ENCODE measurements at places on chromosomes 16 and 17.

DNA sequence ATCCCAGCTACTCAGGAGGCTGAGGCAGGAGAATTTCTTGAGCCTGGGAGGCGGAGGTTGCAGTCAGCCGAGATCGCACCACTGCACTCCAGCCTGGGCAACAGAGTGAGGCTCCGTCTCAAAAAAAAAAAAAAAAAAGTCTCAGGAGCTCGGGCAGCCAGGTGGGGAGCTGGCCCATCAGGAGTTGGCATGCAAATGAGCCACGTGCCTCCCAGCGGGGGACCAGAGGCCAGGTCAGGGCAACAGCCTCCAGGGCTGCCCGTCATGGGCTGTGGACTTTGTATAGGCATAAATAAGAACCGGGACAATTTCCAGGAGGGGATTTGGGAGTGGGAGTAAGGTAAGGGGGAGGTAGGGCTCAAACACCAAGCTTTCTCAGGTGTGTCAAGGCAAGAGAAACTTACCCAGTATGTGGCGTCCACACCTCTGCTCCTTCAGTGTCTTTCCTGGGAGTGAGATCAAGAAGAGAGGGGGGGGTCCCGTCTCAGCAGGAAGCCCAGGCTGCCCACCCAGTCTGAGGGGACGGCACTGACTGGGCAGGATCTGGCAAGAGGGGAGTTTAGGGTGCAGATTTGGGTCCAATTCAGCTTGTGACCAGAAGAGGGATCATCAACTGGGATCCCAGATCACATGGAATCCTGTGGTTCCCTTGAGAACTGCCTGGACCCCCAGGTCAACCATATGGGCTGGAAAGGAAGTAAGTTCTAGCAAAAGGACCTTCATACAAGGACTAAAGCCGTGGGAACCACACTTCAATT lies 22.3 kb upstream of the G6PC1 start:
- DNase-seq, result no peak

- DNase-seq, result no peak
Observed at GRCh38 chr16:4514606-4515005, 24.0 kb downstream of the CDIP1 start.

GRCh38 chr16:81547194-81547938 lies 102.8 kb downstream of the CMIP start:
- DNase-seq, result no peak

DNA sequence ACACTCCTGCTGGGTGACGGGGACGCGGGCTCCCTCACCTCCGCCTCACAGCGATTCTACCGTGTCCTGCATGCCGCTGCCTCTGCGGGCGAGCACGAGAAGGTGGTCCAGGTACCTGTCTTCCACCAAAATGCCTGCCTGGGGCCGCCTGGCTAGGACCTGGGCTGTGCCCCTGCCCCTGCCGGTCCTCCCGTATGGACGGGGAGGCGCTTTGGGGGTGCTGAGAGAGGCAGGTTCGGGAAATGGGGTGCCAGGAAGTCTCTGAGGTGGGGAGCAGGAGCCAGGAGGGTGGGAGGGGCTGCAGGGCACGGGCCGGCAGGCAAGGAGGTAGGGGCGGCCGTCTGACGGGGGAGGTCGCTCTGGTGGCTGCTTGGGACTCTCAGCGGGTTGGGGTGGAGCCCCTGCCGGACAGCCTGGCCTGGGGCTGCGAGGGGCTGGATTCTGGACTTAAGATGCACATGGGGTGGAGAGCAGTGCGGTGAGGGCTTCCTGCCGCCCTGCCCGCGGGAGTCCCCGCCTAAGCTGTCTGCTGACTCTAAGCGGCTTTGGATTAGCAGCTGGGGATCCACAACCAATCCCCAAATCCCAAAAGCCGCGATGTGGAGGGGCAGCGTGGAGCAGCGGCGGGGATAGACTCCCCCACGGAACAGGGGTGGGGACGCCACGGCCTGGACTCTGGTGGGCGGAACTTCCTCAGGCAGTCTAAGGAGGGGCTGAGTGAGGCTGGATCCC lies 5.8 kb downstream of the CHTF18 start:
- no peak for DNase-seq

DNA sequence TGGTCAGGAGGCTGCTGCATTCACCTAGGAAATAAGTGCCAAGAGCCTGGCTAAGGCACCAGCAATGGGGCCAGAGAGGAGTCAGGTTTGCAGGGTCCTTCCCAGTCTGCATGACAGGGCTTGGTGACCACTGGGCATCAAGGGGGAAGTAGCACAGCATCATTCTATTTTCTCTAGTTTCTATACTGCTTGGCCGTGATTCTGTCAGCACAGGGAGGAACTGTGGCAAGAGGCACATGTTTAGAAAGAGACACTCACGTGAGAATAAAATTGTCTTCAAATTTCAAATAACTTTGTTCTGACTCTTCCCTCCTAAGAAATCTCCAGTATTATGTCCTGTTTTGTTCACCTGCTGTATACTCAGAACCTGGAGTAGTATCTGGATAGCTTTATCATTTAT lies 37.8 kb downstream of the ERN1 start:
- DNase-seq, result no peak

- DNase-seq, result no peak
Observed at GRCh38 chr17:80033840-80034239, 1.8 kb downstream of the TBC1D16 start.

GRCh38 chr17:41678907-41679739 lies 9.6 kb upstream of the EIF1 start:
- peak; percentile 37 for DNase-seq

- no peak for DNase-seq
Observed at GRCh38 chr17:237406-237955, 56.0 kb upstream of the DOC2B start.

DNA sequence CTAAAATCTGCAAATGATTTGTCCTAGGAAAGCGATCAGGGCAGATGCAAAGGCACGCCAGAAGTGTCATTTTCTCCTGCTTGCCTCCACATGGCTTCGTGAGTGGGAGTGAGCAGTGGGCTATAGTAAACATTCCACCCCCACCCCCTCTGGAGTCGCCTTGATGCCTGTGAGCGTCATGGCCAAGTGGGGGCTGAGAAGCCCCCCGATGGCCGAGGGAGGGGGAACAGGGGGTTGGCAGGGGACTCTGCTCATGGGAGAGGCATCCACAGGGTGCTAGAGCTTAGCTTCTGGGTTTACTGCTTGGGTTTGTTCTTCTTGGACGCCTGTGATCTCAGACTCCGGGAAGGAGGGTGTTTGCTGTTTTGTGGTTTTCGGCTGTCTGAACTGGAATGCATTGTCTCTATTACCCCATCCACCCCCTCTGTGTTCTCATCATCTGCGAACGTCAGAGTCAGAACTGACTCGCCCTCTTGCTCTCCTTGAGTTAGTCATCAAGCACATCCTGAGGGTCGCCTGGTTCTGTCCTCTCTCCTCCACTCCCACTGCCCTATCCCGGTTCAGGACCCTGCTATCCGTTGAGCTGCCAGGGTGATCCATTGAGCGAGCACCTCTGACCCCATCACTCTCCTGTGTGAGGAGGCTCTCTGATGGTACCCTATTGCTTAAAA lies 15.4 kb downstream of the TNS4 start:
- peak; percentile 98 for DNase-seq

DNA sequence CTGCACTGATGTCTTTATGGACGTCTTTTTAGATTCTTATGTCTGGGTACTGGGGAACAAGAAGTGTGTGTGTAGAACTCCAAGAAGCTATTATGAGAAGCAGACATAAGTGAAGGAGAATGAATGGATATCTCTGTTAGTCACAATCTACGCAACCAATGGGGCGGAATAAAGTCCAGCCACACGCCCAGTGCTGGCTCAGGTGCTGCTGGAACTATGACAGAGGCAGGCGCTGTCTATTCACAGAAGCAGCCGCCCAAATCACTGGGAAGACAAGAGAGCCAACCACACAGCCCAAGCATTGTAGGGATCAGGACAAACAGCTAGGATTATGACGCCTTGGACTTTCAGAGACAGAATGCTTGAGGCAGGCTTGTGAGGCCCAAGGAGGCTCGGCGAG lies 43.9 kb upstream of the ICAM2 start:
- no peak for DNase-seq

GRCh38 chr16:23920899-23921298 lies 85.1 kb downstream of the PRKCB start:
- no peak for DNase-seq

GRCh38 chr16:67236563-67237395 lies 9.8 kb downstream of the TMEM208 start:
- DNase-seq, result peak; percentile 37

DNA sequence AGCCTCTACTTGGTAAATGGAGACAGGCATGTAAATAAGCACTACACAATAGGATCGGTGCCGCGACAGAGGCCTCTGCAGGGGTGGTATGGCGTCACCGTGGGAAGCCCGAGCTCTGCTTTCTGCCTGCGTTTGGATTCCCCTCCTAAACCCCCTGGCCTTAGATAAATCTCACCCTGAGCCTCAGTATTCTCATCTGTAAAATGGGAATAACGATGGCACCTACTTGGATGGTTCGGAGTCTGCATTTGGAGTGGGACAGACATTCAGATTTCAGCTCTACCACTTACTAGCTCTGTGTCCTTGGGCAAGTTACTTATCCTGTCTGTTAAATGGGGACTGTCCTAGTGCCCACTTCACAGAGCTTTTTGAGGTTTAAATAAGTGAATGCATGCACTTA lies 42.8 kb upstream of the TNRC6A start:
- DNase-seq, result no peak

DNA sequence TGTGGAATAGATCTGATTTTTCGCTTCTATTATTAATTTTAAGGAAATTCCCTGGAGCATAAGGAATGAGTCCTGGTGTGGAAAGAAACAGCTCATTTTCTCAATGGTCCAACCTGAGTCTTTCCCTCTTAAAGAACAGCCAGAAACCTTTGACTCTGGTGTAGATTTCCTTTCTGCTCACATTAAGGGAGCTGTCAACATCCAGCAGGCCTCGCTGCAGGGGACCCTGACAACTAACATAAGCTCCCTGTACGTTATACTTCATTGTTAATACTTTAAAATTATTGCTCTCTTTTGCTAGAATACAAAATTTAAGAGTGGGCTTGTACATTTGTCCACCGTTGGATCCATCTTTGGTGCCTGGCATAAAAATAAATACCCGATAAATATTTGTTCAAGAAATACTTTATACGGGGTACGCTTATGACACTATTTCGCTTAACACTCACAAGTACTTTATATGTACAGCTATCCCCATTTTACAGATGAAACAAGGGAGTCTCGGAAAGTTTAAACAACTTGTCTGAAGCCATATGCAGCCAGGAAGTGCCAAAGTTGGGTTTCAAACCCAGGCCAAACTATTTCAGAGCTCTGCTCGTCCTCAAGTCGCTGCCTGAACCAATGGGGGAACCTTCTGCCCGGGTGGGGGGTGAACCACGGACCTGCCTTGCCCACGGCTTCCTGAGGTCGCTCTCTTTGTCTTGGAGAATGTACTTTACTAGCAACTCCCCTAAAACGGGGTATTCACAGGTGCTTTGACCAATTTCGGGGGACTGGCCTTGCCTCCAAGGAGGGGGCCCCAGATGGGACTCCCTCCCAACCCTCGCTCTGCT lies 611 bp downstream of the SMARCE1 start:
- peak; percentile 15 for DNase-seq

- no peak for DNase-seq
Observed at GRCh38 chr17:55635253-55635914, 87.3 kb downstream of the TMEM100 start.

- DNase-seq, result no peak
Observed at GRCh38 chr16:49292413-49292812, 10.8 kb upstream of the CBLN1 start.

GRCh38 chr16:62177351-62178203 lies 141.3 kb upstream of the CDH8 start:
- DNase-seq, result no peak

DNA sequence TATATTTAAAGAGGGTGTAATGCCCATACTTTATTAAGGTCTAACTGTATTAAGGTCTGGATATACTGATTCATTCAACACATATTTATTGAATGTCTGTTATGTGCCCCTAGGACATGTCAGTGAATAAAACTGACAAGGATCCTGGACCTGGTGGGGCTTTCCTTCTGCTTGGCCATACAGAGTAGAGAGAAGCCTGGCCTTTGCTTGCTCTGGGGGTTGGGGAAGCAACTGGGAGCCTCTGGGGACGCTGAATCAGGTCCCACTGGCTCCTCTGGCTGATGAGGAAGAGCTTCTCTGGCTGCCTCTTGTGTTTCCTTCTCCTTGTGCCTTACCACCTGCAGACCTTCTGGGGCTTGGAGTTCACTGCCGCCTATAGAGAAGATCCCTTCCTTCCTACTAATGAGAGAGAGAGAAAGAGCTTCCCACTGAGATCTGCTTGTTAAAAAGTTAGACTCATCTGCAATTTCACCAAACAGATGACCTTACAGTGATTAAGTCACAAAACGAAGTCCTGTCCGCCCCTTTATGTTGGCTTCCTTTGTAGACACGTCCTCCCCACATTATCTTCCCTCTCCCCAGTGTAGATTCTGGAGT lies 49.7 kb downstream of the MSI2 start:
- DNase-seq, result no peak

GRCh38 chr16:48860341-48860740 lies 250.4 kb upstream of the N4BP1 start:
- no peak for DNase-seq

DNA sequence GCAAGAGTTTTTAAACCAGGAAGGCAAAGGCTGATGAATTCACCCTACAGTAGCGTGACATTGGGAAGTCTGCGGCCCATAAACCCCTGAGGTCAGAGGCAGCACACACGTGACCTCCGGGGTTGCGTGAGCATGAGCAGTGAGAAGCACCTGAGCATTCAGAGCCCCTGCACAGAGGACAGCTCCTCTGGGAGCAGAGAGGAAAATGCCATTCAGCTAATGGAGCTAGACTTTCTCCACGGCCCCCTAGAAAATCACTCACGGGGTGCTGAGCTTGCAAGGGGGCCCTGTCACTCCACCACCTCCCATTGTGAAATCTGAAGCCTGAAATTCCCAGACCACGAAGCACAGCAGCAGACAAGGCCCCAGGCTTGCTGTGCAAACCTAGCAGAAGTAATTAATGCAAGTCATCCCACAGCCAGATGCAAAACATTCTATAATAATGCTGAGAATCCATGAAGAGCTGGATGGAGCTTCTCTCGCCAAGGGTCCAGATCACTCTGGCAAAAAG lies 114.9 kb upstream of the RCVRN start:
- no peak for DNase-seq

- DNase-seq, result peak; percentile 75
Observed at GRCh38 chr17:48577946-48578615, at the start of gene HOXB4. HOXB4 (minus strand) TSS chr17:48578350; CDS start chr17:48578319, 31 bp downstream.

GRCh38 chr16:87924811-87925670 lies 11.3 kb downstream of the CA5A start:
- no peak for DNase-seq

GRCh38 chr16:87584271-87584670 lies 18.0 kb upstream of the JPH3 start:
- peak; percentile 17 for DNase-seq

DNA sequence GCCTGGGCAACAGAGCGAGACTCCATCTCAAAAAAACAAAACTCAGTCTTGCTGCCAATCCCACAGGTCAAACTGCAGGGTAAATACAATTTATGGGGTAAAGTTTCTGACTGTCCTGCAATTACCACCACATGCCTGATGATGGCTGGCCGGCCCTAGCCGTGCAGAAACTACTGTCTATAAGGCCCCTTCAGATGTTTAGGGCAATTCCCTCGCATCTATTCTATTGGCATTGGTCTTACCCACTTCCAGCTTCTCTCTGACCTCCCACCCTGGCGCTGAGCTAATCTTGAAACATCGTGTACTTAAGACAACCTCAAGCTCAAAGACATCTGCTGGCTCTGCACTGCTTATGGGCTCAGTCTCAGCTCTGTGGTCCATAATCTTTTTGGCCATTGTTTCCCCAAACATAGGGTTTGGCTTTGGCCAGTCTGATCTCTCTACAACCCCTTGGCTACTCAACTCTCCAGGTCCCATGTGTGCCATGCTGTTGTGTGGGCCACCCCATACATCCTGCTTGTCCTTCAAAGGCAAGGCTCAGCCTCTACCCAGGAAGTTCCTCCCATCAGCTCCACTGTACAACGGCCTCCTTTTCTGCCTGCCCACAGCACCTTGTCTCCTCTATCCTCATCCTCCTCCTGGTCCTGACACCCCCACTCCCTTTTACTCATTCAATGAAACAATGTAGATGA lies 16.6 kb downstream of the MAP3K14 start:
- DNase-seq, result no peak
